Anterior cingulate cortex (tissue), 58 donors: ENCODE measurements at places on chromosomes 6 and 20.

DNA sequence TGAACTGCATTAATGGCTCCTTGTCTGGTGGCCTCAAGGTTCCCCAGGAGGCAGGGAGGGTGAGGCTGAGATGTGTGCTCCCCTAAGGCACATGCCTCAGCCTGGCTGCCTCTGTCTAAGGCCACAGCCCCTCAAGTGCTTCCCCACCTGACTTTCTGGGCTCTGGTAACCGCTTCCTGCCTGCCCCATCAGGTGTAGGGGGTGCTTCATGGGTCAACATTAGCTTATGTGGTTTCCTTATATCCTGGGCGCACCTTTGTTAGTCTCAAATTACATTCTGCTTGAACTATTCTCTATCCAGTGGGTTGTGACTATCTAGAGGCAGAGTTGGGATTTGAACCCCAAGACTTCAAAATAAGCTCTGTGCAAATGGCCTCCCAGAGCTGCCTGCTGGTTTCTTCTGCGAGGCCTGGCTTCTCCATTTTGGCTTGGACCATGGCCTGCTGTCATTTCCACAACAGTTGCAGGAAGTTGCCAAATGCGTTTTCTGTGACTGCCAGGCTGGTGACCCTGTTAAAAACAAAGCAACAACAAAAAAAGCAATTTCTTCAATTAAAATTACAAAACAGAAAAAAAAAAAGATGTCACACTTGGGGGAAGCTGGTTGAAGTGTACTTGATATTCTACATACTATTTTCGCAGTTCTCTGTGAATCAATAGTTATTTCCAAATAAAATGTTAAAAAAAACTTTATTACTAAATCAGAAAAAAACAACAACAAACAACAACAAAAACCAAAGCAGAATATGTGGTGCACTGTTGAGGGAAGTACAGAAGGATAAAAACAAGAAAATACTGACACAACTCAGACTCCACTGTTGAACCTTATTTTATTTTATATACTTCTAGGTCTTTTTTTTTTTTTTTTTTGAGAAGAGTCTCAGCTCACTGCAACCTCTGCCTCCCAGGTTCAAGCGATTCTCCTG lies 20.0 kb upstream of the ZNFX1 start:
- DNase-seq: no peak

GRCh38 chr20:3857405-3857804 lies 10.8 kb downstream of the MAVS start:
- DNase-seq: no peak

DNA sequence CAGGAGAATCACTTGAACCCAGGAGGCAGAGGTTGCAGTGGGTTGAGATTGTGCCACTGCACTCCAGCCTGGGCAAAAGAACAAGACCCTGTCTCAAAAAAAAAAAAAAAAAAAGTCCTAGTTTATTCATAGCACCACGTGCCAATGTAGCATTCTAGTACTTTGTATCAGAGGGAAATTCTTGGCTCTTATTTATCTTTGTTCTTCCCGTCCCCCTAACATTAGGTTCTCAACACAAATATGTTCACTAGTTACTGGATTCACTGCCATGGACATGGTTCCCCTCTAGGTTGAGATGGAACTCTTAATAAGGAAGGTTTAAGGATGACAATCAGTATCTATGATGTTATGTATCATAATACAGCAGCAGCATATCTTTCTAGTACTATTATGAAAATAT lies 178.5 kb downstream of the KIF6 start:
- no peak for DNase-seq

GRCh38 chr20:24766826-24767622 lies 182.0 kb upstream of the CST7 start:
- no peak for DNase-seq

GRCh38 chr6:39386487-39386886 lies 64.0 kb upstream of the KCNK16 start:
- no peak for DNase-seq
